ENCODE measurements at places on chromosomes 16 and 17.

DNA sequence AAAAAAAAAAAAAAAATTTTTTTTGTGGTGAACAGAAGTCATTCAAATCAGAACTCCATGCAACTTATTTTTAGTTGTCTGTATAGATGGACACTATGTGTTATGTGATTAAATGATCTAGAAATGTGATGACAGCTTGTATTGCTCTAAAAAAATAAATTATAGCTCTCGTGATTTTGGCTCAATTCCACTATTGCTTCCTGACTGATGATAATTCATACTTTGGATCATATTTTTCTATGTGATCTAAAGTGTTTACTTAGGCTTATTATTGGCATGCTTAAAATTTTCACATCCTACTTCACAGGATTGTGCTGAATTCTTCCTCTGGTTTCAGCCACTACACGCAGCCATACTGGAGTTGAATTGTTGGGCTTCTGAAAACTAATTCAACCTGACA lies 76.8 kb downstream of the RPGRIP1L start:
- no peak for DNase-seq

- DNase-seq = no peak
These were observed 111.4 kb upstream of the MYOCD start for GRCh38 chr17:12554251-12554650.

GRCh38 chr16:18041864-18042834 lies 294.4 kb downstream of the NPIPA8 start:
- peak; percentile 6 for DNase-seq

DNA sequence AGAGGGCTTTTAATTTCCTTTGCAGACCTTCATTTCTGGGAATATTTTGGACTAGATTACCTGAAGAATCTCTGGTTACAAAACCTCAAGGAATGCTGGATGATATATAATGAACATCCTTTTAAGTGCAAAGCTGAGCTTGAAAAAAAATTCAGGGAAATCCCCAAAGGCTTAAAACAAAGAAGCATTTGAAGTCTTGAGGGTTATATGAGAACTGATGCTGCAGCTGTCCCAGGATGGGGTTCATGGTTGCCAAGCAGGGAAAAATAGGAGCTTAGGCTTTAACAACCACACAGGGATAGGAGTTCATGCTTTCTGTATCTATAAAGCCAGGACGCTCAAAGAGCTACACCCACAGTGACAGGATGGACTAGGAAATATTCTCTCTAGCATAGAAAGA lies 150.4 kb upstream of the IRX5 start:
- no peak for DNase-seq

DNA sequence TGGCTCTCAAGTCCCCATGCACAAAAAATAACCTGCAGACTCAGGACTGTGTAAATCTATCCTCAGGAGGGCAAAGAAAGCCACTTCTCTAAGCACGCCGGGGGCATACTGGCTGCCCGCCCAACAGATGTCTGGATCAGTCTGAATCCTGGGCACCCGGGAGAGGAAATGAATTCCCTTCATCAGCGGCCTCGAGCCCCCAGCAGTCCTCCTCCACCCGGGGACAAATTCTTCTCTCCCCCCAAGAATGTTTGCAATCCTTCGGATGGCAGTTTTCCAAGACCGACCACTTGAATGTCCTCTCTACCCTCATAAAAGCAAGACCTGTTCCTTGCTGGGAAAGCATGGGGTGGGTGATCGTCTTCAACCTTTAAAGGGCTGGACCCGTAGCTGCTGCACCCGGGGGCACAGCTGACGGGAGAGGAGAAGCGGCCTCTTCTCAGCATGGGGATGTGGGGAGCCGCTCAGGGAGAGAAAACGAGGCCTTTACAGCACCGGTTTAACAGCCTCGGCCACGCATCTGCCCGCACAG lies 9.4 kb upstream of the MAP2K3 start:
- no peak for DNase-seq

- DNase-seq = peak; percentile 38
These were observed 12.5 kb downstream of the ERN2 start for GRCh38 chr16:23700509-23700908.

- DNase-seq = peak; percentile 77
These were observed 6.9 kb downstream of the HNF1B start for GRCh38 chr17:37737971-37738370.

- DNase-seq = peak; percentile 6
These were observed 4.9 kb downstream of the FOXC2 start for GRCh38 chr16:86571530-86571915.

DNA sequence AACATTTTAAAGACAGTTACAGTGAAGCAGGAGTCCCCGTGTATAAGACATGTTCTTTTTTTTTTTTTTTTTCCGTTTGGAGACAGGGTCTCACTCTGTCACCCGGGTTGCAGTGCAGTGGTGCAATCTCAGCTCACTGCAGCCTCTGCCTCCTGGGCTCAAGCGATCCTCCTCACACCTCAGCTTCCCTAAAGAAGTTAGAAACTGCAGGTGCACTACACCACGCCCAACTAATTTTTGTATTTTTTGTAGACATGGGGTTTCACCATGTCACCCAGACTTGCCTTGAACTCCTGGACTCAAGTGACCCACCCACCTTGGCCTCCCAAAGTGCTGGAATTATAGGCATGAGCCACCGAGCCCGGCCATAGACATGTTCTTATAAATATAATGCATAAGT lies 3.0 kb downstream of the EVI2B start:
- no peak for DNase-seq

GRCh38 chr17:39132192-39132610 lies 19.2 kb downstream of the PLXDC1 start:
- DNase-seq = peak; percentile 76

GRCh38 chr16:82671741-82672140 lies 45.0 kb downstream of the CDH13 start:
- peak; percentile 44 for DNase-seq

DNA sequence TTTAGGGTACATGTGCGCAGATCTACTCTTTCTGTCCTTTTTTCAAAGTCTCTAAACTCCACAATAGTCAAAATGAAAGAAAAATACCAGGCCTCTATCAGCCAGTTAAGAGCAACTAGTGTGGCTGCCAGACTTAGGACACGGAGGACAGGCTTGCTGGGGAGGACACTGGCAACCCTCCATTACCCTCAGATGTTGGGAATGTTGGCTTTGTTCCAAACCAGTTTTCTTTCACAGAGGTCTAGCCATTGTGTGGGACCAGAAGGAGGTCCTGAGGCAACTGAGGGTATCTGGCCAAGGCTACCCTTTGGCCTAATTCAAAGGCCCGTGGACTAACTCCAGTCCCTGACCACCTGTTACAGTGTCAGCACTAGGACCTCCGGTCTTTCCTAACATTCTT lies 51.2 kb upstream of the MED9 start:
- DNase-seq = no peak

GRCh38 chr16:84361546-84361945 lies 6.8 kb upstream of the ATP2C2 start:
- no peak for DNase-seq

DNA sequence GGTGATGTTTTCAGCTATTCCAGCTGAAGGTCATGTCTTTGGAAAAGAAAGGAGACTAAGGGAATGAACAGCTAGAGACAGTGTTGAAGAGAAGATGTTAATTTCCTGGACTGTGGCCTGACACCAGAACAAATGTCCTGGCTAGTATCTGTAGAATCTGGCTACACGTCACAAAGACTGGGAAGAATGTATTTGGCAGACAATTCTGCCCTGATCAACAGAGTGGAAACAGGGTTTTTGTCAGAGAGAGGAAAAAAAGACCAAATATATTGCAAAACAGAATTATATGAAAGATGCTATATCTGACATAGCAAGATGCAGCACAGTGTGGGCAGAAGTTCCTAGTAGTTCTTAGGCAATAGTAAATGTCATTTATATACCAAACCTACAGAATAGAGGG lies 17.0 kb upstream of the ANKFN1 start:
- no peak for DNase-seq

GRCh38 chr17:47797797-47798196 lies 23.8 kb downstream of the OSBPL7 start:
- peak; percentile 18 for DNase-seq

DNA sequence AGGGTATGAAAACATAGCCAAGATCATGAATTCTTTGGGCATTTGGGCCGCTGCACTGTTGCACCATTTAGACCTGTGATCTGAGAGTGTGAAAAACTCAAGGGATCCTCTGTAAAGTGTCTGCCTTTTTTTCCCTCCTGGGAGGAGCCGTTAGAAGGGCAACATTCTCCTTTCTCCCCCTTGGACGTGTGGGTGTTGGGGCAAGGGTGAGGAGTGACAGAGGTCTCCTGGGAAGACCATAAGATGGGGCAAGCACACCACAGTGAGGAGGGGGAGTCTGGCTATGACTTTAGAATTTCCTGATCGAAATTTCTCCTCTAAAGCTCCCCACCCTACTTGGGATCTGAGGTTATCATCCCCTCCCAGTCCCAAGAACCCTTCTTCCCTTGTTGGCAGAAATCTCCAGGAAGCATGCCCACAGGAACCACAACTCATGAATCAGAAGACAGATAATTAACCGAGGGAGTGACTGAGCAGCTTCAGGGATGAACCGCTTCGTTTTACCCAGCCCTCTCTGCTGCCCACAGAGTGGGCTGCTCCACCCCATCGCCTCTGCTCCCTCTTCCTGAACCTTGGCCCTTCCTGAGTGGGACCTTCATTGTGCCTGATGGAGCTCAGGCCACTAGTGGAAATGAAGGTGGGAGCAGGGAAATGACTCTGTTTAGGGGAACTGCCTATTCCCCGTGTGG lies 4.2 kb downstream of the ITGB3 start:
- no peak for DNase-seq

DNA sequence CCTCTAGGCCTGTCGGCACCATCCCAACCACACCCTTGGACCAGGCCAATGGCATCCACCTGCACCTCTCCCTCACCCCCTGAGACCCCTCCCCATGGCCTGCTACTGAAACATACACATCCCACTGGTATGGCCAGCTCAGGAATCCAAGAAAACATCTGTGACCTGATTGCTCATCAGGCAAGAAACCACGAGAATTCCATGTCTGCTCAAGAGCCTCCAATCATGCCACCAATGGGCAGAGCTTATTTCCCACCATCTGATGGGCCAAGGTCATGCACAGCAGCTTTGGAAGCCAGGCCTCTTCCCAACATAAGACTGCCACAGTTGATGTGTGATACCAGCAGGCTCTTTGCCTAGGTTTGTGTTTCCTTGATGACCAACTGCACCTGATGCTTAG lies 190.1 kb downstream of the C16orf78 start:
- DNase-seq = no peak

GRCh38 chr16:89319886-89320781 lies 102.6 kb downstream of the ZNF778 start:
- DNase-seq = peak; percentile 83

DNA sequence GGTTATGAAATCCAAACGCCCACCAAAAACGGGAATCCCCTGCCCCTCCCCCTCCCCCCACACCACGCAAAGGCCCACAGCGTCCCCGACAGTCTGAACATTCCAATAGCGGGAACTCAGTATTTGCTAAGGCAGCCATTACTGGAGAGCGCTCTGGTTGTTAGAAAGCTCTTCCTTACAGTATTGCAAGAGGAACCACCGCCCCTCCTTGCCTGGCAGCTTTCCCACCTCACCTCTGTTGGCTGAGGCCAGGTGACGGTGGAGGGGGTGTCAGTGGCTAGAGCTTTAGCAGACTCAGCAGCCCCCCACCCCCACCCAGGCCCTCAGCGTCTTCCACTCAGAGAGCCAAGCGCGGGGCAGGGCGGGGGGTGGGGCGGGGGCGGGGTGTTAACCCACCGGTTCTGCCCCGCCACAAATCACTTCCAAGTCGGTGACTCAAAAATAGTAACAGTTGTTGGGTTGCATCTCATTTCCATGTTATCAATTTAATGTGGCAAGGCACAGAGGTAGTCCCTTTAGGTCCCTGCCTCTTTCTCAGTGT lies 2.2 kb upstream of the PLEKHH3 start:
- DNase-seq = peak; percentile 79

GRCh38 chr16:72952404-72952803 lies 95.5 kb downstream of the ZFHX3 start:
- DNase-seq = no peak

DNA sequence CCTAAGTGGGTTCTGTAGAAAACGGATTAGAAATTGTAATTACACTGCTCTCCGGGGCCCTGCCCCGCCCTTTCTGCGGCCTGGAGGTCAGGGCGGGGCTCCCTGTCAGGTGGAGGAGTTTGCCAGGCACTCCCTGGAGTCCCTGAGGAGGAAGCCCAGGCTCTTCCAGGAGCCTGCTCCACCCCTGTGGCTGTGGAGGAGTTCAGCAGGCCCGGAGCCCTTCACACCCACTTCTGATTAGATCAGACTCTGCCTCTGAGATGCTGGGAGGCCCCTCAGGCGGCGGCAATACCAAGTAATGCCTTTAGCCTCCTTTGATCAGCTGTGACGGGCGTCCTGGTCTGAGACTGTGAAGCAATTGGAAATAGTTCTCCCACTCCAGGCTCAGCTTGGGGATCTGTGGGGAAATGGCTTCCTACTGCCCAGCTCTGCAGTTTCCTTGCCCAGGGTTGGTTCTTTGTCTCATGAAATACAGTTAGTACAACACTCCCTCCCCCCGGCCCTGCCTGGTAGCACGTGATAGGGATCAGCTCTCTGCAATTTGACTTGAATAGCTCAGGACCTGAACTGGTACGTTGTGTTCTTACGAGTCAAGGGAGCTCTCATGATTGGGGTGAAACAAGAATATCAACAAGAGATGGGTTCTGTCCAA lies 22.3 kb downstream of the BAIAP2 start:
- peak; percentile 96 for DNase-seq

DNA sequence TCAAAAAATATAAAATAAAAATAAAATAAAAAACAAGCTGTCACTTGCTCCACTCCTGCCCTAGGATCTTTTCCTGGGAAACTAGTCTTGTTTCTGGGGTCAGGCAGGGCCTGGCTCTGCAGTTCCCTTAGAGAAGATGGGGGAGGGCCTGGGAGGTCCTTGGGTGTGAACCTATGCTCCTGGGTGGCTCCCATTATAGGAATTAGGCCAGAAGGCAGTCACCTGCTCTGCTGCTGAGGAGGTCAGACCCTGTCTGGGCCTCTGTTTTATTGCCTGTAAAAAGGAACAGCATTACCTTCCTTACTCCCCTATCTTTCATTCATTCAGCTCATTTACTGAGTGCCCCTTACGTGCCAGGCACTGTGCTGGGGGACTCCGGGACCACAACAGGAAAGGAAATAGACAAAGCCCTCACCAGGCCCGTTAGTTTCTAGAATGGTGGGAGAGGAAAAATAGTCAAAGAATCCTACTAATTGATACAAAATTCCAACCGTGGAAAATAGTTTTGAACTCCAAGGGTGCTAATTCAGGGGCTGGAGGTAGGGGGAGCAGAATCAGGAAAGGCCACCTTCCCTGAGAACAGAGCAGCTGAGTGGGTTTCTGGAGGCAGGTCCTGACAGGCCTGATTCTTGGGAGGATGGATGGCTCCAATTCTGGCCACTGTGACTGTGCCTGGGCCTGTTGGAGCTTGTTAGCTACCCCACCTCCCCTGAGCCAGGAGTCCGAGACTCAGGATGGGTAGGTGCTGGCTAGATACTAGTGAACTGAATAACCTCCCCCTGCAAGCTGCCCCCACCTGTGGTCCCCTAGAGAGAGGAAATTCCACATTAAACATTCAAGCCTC lies 1.3 kb upstream of the SLC46A1 start:
- DNase-seq = no peak

DNA sequence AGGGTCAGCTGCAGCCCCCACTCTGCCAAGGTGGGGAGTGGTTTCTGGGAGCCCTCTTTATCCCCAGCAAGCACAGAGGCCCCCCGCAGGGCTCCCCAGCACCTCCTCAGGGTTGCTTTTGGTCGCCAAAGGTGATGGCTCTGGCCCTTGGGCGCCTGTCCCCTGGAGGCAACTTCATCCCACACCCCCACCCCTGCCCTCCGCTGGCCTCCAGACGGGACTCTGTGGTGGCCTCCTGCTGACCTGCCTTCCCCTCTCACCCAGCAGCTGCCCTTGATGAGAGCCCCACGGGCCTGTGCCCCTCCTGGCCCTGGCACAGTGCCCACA lies 7.8 kb upstream of the RHOT2 start:
- DNase-seq = no peak

GRCh38 chr17:11780621-11781020 lies 182.4 kb downstream of the DNAH9 start:
- DNase-seq = no peak

Measured in mesendoderm (in vitro differentiated cells).